ENCODE measurements at places on chromosomes 6 and 20.

DNA sequence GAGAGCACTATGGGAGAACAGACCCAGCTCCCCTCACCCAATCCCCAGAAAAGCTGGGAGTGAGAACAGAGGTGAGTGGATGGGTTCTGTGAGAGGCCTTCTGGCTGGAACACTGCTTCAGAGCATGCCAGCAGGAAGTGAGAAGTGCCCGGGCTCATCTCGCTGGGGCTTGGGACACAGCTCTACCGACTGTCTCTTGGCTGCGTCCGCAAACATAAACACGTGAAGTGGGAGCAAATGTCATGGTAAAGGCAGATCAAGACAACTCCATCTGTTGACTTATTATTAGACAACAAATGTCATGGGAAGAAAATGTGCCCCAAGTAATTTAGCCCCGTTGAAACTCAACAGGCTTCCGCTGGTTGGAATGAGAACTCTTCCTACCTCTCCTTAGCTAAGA, 25.9 kb downstream of the GNAS-AS1 start:
- no peak for DNase-seq

- DNase-seq, result no peak
Observed at GRCh38 chr6:411402-412145, 20.0 kb downstream of the IRF4 start.

- DNase-seq, result peak; percentile 59
Observed at GRCh38 chr6:35601331-35602132, 87.2 kb downstream of the FKBP5 start.

GRCh38 chr20:56017560-56017959, 12.2 kb upstream of the CBLN4 start:
- no peak for DNase-seq

DNA sequence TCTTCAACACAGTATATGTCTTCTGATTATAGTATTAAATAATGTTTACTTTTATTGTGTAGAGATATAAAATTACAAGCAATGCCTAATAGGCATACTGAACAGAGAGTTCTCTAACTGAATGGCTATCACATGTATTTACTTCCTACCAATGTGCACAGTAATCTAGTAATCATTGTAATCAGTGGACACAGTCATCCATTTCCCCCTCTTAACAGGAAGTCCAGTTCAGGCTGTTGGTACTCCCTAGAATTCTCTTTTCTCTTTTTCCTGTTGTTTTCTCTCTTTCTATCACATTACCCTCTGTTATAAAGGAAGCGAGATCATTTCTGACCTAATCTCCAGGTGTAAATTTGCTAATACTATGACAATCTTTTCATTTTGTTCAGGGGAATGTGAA, 172.5 kb downstream of the HTR1B start:
- no peak for DNase-seq

DNA sequence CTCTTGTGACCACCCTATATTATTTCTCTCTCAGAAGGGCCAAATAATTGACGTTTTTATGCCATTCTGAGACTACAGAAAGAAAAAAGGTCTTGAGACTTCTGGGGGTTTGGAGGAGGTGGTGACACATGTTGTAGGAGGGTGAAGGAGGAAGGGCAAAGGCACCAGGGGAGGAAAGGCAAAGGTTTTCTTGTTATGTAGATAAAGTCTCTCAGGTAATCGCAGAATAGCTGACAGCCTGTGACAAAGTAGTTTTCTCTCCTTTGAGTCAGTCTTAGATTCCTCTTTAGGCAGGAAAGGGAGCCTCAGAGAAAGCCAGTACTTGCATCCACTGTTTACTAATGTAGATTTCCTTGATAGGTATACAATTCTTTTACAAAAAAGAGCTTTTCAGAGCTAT, 23.6 kb downstream of the OR2B2 start:
- DNase-seq, result no peak

DNA sequence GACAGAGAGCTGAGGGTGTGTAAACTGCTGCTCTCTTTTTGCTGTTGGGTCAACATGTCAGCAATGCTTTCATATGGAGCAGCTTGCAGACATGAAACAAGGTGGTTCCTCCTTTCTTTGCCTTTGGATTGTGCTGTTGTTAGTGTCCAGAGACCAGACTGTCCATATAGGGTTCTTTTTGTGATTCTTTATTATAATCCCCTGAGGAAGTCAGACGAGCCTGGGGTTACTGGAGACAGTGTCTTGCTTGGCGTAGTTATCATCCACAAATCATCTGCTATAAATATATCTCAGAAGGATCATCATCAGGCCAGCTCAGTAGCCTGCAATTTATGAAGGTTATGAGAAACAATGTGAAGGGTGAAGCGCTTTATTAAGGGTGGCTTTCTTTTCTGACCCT, 2.3 kb upstream of the ADGRB3 start:
- DNase-seq, result no peak

GRCh38 chr6:54624779-54625178, 221.8 kb upstream of the FAM83B start:
- no peak for DNase-seq

- no peak for DNase-seq
Observed at GRCh38 chr20:35240811-35241293, 14.4 kb downstream of the MMP24 start.

DNA sequence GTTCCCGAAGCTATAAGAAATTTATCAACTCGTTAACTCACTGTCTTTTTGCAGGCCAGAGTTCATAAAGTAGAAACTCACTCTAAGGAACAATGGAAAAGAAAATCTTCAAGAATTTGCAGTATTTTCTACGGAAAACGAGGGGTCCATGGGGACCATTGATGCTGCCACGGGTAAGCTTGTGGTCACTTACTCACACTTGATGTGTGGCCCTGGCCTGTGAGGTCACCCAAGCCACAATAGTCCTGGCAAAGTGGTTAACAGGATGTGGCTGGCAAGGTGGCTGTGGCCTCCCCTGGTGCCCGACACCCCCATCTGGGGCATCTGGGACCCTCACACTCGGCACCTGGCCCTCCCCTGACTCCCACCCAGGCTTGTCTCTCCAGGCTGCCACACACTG, 123.4 kb downstream of the C6orf118 start:
- no peak for DNase-seq

DNA sequence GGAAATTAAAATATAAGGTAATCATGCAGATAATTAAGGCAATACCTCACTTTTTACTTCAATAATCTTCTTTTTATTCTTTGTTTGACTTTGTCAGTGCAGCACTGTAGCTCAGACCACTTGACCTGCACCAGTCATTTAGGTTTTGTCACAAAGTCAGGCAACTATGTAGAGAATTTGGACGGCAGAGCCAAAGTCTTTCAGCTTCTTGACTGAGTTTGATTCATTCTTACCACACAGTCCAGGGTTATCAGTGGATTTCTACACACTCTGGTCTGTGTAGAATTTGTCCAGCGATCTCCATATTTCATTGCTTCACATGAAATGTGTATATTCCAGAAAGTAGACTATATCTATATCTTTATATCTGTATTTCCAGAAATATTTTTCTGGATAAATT, 107.3 kb downstream of the TFAP2B start:
- DNase-seq, result no peak

DNA sequence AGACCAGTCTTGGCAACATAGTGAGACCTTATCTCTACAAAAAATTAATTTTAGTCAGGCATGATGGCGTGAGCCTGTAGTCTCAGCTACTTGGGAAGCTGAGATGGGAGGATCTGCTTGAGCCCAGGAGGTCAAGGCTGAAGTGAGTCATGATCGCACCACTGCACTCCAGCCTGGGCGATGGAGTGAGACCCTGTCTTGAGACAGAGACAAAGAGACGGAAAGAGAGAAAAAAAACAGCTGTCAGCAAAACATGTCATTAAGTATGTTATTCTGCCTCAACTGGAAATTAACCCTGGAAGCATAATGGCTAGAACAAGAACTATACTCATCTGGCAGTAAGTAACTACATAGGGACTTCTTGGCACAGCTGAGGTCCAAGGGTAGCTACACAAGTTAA, 7.2 kb downstream of the MMS22L start:
- DNase-seq, result no peak

DNA sequence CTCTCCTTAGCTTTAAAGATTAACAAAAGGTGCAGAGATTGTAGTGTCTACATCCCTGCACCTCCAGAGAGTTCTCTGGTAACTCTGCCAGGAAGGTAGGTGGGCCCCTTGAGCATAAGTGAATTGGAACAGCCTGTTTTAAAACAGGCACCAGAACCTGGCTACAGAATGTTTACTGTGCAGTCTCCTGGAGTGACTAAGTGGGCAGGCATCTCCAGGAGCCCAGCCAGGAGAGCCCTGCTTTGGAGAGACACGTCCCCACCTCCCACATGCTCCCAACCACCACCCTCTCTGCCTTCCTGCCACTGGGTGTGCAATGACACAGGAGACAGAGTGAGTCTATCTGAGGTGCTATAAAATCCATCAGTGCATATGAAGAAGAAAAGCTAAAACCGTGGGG, 110.3 kb upstream of the EYA4 start:
- DNase-seq, result peak; percentile 79

- peak; percentile 68 for DNase-seq
Observed at GRCh38 chr6:139765825-139766285, 391.4 kb upstream of the CITED2 start.

DNA sequence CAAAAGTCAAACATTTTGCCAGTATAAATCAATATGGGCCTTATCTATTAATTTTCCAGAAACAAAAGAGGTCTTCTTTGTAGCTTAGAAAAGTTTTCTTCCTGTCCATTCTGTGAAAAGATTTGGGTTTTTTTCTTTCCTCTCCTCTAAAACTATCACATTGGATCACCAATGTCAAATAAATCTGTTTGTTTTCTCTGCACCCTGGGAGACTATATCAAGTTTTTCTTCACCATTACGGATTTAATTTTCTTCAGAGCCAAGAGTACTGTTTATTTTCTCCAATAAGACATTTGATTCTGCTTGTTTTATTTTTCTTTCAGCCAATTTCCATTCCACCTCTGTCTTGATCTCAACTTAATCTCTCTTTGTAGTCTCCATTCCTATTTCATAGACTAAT, 1.9 kb upstream of the LZTS3 start:
- DNase-seq, result no peak

- no peak for DNase-seq
Observed at GRCh38 chr6:113693851-113694250, 163.3 kb upstream of the MARCKS start.

- DNase-seq, result no peak
Observed at GRCh38 chr6:89555031-89555430, 83.5 kb downstream of the LYRM2 start.
